Skeletal muscle cell (primary cell): ENCODE measurements at places on chromosomes 1 and 21.

GRCh38 chr1:115142616-115143015, 53.3 kb upstream of the TSPAN2 start:
- no peak for DNase-seq

DNA sequence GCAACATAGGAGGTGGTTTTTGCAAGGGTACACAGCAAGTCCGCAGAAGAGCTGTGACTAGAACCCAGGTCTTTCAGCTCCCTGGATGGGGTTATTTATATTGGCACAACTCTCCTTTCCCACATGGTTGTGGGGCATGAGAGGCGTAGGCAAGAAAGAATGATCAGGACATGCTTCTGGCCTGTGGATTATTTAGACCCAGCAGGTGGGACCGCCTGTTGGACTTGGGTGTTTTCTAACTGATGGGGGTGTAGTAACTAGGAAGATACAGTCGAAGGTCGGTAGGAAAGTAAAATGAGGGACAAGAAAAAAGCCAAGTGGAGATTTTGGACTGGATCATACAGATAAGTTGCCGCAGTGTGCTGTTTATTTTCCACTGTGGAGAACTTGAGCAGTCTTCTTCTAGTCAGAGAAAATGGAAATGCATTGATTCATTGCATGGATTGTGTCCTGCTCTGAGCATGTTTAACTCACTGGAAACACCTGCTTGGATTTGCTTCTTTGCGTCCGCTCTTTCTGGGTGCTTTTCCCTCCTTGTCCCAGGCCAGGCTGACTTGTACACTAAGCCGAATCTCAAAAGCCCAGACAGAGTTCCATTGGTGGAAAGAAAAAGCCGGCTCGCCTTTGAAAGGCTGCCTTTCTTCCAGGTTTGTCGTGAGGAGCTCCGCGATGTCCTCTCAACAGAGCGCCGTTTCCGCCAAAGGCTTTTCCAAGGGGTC, 592 bp downstream of the CRCT1 start:
- DNase-seq = no peak

DNA sequence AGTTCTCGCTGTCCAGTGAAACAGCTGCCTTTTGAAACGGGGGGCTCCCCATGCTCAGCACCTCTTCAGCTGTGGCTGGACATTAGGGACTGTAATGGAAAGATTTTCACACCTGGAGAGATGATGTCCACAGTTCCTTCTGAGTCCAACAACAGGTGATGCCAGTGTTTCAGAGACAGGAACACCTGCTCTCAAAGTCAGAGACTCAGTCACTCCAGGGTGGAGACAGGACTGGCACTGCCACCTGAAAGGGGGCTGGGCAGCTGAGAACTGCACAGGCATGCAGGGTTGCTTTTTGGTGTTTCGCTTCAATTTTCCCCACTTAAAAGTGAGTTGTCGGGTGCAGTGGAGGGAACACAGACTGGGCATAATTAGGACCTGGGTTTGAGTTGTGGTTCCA, 124.8 kb downstream of the GALNT2 start:
- no peak for DNase-seq

- DNase-seq = no peak
Observed at GRCh38 chr1:35564037-35564883, 6.7 kb downstream of the NCDN start.

DNA sequence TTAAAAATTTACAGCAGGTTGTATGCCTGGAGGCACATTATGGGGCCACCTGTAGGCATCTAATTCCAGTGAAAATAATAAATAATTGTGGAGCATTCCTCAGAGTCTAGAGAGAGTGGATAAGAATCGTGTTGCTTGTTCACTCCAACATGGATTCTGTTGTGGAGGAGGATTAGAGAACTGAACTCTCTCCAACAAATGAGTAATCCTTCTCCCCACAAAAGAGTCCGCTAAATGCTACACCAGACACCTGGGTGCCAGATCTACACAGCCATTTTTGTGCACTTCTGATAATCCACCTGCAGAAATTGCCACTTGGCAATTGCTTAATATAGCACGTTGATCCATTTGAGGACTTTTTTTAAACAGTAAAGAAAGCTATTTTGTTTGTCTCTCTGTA, 113.7 kb upstream of the DPYD start:
- DNase-seq = no peak

DNA sequence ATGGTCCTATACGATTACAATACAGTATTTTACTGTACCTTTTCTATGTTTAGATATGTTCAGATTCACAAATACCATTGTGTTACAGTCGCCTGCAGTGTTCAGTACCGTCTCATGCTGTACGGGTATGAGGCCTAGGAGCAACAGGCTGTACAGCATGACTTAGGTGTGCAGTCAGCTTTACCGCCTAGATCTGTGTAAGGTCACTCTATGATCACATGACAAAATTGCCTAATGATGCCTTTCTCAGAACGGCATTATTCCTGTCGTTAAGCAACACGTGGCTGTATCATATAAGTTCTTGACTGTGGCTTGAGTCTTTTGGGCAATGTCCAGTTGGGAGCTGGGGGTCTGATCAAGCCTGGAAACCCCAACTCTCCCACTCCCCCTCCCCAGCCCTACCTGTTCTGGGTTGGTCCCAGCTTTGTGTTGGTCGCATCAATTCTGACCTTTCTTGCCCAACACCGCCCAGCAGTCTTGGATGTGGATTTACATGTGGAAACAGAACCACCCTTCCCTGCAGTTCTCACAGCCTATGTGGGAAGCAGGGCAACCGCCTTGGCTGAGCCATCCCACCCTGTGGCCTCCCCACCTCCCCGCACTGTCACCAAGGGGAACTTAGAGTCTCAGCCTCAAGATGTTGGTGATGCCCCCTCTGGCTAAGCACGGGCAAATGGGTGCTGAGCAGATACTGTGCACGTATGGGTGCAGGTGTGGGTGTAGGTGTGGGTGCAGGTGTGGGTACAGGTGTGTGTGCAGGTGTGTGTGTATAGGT, 80.2 kb upstream of the ACTL8 start:
- DNase-seq = no peak

DNA sequence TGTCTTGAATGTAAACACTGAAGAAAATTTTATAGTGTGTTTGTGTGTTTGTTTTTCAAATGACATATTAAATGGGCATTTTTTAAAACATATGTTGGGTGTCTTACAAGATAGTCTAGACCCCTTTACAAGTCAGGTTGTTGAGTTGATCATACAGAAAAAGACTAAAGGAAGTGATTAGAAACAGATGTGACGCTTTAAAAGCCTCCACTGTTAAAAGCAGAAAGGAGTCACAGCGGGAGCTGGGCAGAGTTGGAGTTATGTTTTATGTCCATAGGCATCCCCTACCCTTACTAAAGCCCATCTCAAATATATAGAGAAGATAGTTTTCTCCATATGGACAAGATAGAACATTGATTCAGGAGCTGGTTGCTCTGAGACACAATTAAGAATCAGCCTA, 393.9 kb downstream of the PLPP3 start:
- DNase-seq = no peak

DNA sequence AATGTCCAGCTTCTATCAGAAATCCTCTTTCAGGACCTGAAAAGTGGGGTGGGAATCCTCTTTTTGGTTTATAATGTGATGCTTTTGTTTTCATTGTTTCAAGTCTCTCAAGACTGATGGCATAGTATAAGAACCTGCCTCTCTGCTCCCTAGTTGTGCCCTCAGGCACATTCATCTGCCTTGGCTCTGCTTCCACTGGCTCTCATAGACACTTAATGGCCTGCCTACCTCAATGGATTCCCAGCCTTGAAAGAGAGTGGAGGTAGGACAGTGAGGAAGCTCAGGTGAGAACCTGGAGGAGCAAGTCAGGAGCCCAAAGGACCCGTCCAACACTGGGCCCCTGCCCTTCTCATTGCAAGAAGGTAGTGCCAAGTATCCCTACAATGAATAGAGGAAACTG, 4.8 kb downstream of the TTLL7 start:
- DNase-seq = no peak

- peak; percentile 78 for DNase-seq
Observed at GRCh38 chr1:43582162-43582566, 51.5 kb downstream of the PTPRF start.

GRCh38 chr1:99004861-99005442, at the start of gene PLPPR5:
PLPPR5 (minus strand) TSS chr1:99004861; CDS start chr1:99004671, 190 bp downstream.
- no peak for DNase-seq

DNA sequence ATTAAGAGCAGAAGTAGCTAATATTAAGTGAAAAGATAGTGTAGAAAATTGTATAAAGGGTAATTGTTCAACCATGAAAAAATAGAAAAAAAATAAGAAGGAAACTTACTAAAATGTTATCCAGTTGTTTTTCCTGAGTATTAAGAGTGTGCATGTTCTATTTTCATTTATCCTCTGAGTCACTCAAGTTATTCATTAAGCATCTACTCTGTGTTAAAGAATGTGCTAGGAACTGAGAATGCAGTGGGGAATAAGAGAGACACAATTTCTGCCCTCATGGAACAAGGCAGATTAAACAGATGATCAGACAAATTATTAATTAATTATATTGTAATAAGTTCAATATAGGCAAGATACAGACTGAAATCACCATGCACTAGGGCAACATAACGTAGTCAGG, 10.8 kb upstream of the PIGK start:
- DNase-seq = no peak

- no peak for DNase-seq
Observed at GRCh38 chr1:228236744-228237143, 28.9 kb downstream of the OBSCN start.

- DNase-seq = no peak
Observed at GRCh38 chr1:24964811-24965570, 34.9 kb upstream of the RUNX3 start.

- no peak for DNase-seq
Observed at GRCh38 chr1:43864111-43865045, 69.2 kb upstream of the ARTN start.

GRCh38 chr1:90993245-90993644, 28.6 kb downstream of the ZNF644 start:
- no peak for DNase-seq

- DNase-seq = no peak
Observed at GRCh38 chr1:20819818-20820217, 32.7 kb upstream of the HP1BP3 start.

- DNase-seq = no peak
Observed at GRCh38 chr1:205048382-205048781, 5.4 kb downstream of the CNTN2 start.

DNA sequence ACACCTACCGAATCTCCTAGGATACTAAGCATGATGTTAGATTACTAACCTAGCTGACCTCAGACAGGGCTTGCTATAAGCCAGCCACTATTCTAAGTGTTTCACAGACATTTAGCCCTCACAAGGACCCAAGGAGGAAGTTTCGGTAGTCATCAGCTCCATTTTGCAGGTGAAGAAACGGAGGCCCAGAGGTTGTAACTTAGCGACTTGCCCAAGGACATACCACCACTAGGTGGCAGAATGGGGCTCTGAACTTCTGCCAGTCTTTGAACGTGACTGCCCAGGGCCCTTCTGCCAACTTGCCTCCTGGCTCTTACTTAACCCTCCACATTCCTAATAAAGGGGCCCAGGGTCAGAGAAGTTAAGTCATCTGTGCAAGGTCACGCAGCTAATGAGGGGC, 283.5 kb downstream of the C1orf94 start:
- no peak for DNase-seq

DNA sequence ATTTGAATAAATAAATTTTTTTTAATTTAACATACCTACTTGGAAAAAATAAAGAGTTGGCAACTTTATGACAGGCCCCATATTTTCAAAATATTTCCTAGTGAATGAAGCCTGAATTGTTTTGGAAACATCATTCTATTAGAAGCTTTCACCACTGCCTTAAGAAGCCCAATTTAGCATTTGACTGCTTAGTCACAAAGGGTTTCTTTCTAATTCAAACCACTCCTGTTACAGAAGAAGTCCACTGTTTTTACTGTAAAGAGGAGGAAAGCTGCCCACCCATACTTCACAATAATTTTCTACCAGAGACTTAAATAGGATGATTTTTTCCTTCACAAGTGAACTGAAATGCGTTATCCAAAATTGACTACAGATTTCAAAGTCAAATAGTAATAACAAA, 534.6 kb upstream of the PTBP2 start:
- no peak for DNase-seq

DNA sequence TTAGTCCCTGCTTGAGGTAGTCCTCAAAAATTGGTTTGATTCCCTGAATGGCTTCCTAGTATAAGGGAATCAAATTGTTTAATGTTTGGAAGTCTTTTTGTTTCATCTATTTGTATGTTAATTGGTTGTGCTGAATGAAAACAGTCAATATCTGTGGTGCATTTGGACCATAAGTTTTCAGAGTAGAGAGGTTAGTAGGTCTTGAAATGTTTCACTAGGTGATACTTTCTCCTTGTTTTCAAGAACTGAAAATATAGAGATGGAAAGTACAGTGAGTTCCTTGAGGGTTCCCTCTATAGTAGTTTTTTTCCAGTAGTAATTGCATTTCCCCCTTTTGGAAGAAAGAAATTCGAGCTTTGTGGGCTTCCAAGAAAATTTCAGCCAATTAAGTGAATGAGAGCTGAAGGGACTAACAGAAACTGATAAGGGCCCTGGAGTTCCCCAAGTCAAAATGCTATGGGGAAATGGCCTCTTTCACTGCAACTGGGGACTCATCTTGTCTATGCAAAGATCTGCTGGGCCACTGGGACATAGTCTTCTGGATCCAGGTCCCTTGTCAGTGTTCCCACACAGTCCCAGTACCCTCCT, 18.6 kb upstream of the CEP350 start:
- DNase-seq = no peak
